ENCODE measurements at places on chromosomes 11 and 22.

DNA sequence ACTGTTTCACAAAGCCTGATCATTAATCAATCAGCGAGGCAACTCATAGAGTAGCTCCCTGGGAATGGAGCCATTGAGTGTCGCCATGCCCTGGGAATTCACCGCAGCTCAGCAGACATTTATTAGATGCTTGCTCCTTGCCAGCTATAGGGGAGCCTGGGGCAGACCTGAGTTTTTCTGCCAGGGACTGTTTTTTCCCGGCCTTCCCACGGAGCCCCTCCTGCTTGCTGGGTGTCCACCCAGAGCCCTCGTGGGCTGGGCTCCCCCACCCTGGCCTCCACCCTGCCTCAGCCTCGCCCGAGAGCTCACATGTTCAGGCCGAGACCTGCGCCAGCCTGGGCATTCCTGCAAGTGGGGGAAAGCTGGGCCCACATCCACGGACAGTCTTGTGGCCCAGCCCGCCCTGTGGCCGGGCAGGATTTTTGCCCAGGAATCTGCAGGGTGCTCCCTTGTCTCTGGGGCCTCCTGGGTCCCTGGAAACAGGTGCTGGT is 64.9 kb downstream of the SMIM38 start:
- DNase-seq = no peak

DNA sequence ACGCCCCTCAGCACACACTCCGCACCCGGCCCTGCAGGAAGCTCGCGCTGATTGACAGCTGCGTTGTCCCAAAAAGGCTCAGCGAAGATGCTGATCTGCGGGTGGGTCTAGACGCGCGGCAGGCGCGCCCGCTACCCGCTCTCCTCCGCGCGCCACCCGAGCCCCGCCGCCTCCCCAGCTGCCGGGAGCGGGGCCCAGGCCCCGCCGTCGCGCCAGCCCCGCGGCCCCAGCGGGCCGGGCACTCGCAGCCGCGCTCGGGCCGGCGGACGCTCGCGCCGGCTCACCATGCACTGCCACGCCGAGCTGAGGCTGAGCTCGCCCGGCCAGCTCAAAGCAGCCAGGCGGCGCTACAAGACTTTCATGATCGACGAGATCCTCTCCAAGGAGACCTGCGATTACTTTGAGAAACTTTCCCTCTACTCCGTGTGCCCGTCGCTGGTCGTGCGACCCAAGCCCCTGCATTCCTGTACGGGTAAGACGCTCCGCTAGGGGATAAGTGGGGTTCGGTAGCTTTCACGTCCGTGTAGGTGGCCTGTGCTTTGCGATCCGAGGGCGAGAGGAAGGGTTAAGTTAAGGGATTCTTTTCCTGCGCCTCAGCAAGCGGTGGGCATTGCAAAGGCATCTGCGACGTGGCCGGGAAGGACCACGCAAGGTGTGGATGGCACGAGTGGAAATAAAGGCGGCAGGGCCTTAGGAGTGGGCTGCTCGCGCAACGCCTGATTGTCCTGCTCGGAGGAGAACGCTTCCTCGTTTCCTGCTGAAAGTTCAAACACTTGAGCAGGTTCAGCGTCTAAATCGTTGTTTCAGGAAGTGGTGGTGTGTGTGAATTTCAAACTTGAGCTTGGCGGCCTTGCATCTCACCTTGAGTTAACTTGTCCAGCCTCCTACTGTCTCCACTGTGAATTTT is at the start of gene BARX2:
Gene BARX2 (plus strand): TSS at position 98 of the 907 bp plus-strand sequence. CDS start 188 bp downstream, at position 286.
- DNase-seq = no peak

DNA sequence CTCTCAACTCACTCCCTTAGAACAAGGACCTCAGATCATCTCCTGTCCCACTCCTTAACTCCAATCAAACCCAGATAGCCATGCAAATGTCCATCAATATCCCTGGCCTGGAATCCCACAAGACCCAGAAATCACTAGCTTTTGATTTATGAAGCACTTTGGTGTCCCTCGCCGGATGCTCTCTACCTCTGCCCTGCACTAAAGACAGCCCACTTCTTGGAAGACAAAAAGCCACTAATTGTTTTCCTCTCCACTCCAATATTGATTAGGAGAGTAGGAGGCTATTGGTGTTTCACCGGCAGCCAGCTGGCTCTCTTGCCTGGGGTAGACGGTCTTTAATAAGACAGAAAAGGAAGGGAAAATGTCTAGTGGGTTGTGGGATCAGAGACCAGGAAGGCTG is 221.2 kb downstream of the BUD13 start:
- no peak for DNase-seq

GRCh38 chr11:110720431-110721275 is 8.4 kb upstream of the ARHGAP20 start:
- DNase-seq = no peak

- no peak for DNase-seq
Observed at GRCh38 chr22:41664951-41665350, 23.7 kb downstream of the SNU13 start.

- DNase-seq = no peak
Observed at GRCh38 chr11:59267196-59267595, 54.5 kb upstream of the MPEG1 start.

DNA sequence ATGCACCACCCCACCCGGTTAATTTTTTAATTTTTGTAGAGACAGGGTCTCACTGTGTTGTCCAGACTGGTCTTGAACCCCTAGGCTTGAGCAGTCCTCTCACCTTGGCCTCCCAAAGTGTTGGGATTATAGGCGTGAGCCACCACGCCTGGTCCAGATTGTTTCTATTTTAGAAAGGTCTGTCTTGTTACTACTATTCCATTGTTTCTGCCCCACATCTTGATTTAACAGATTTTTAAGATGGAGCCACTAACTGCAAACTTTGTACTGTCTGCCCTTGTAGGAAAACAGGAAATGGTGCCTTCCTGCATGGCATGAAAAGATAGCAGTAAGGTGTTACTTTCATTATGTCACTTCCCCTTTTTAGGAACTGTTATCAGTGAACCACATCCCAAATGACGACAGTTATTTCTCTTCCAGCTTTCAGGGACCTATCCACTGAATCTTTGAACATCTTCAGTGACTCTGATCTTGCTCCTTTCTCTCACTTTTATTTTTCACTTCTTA is 23.2 kb downstream of the TAF1D start:
- no peak for DNase-seq

- DNase-seq = no peak
Observed at GRCh38 chr11:45022294-45023064, 71.8 kb upstream of the TP53I11 start.

GRCh38 chr11:113690619-113691569 is 15.2 kb downstream of the TMPRSS5 start:
- no peak for DNase-seq

GRCh38 chr11:46912526-46913150 is 5.7 kb downstream of the LRP4 start:
- DNase-seq = no peak

DNA sequence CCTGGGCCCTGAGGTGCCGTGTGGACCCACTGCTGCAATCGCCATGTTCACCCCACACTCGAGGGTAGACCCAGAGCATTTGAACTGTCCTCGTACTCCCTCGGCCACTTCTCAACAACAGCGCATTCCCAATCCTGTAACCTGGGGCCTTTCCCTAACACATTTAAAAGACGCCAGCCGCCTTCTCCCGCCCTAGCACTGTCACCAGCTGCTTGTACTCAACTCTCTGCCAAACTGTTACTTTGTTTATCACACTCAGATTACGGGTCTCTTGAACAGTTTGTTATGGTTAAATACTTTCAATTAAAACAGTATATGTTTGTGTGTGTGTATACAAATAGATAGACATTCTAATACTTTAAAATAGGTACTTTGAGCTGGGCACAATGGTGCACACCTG is 20.7 kb downstream of the CDKN1C start:
- no peak for DNase-seq

GRCh38 chr11:59575505-59575904 is 40.1 kb downstream of the OSBP start:
- no peak for DNase-seq

- DNase-seq = no peak
Observed at GRCh38 chr22:45544588-45545170, 42.0 kb downstream of the FBLN1 start.

DNA sequence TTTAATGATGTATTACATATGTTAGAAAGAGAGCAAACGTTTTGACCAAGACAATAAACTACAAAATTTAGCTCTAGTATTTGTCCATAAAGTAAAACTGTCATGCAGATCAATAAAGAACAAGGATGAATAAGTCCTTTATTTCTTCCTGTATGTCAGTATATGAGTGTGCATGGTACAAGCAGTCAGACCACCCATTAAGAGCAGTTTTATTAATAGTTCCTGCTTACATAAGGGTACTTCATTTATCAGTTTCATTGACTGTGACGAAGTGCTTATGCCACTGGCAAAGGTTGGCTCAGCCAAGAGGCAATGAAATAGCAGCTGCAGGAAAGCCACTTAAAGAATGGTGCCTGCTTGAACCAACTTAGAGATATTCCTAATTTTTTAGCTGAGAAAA is 913.0 kb upstream of the CNTN5 start:
- no peak for DNase-seq

GRCh38 chr11:60844045-60844869 is 2.3 kb downstream of the CCDC86 start:
- no peak for DNase-seq

GRCh38 chr11:47971501-47971900 is 8.9 kb upstream of the PTPRJ start:
- no peak for DNase-seq

DNA sequence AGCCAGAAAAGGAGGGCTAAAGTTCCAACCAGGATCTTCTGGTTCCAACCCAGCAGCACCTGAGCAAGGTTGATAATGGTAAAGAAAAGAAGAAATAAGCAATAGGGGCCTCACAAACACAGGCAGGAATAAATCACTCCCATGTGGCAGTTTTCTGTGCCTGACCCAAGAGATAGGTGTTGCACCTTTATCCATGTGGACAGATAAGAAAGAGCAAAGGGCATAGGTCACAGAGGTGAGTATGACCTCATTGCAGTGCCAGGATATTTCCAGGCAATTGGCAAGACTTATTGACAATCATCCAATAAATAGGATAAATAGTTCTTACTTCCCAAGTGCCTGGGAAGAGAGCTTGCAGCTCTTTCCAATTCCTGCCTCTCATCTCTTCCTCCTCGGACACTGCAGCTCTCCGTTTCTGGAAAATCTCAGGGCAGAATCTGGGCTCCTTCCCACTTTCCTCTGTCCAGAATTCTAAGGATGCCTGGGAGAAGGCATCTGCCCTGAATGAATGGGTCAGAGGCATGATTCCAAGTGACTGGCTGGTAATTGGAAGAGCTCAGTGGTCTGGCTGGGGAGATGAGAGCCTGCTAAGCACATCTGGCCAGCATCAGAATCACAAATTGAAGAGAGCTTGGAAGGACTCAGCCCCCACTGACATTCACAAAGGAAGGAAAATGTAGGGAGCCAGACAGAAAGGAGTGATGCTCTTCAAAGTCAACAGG is 14.5 kb upstream of the LRRC55 start:
- DNase-seq = no peak

DNA sequence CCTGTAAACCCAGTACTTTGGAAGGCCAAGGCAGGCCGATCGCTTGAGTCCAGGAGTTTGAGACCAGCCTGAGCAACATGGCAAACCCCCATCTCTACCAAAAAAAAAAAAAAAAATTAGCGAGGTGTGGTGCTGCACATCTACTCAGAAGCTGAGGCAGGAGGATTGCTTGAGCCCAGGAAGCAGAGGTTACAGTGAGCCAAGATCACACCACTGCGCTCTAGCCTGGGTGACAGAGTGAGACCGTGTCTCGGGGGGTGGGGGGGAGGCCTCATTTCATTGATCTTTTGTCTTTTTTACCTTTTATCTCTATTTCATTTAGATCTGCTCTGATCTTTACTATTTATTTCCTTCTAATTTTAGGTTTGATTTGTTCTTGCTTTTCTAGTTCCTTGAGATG is 51.8 kb downstream of the KCNQ1OT1 start:
- no peak for DNase-seq

Measured in stimulated activated CD8-positive, alpha-beta memory T cell treated with anti-CD3 and anti-CD28 coated beads, Interleukin-7, amount 100 ng/mL, for 1 hour (primary cell).